Endothelial cell of umbilical vein (primary cell): ENCODE measurements at places on chromosomes 13 and 19. TPM values are rescaled to one million over a fixed set of nuclear protein-coding genes. Genes with fewer than 3 reads are reported as not detected.

DNA sequence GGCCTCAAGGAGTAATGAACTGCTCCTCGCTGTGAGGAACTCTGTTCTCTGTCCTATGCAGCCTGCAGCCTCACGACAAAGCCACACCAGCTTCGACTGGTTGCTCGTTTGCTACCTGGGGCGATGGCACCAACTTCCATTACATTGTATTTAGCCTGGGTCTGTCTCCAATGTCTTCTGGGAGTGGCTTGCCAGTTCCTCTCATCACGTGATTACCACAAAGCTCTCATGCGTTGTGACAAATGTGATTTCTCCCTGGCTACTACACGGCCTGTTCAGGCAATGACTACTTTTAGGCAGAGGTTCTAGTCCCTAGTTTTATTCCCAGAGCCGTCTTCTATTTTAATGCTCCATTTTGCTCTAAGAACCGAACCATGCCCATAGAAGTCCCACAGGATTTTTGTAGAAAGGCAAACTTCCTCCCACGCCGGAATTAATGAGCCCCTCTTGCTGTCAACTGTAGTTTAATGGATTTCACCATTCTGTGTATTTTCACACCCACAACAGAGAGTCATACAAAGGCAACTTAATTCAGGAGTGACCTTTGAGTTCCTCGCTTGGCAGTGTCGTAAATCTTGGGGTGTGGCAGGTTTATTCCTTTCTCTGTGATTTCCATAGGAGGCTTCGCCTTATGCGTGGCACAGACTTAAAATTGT is 351.9 kb downstream of the EFNB2 start:
- no peak overlapping the region for H3K27ac ChIP-seq
- H3K36me3 ChIP-seq: no peaks in the 10 kb centered on the region
- no peak for DNase-seq

DNA sequence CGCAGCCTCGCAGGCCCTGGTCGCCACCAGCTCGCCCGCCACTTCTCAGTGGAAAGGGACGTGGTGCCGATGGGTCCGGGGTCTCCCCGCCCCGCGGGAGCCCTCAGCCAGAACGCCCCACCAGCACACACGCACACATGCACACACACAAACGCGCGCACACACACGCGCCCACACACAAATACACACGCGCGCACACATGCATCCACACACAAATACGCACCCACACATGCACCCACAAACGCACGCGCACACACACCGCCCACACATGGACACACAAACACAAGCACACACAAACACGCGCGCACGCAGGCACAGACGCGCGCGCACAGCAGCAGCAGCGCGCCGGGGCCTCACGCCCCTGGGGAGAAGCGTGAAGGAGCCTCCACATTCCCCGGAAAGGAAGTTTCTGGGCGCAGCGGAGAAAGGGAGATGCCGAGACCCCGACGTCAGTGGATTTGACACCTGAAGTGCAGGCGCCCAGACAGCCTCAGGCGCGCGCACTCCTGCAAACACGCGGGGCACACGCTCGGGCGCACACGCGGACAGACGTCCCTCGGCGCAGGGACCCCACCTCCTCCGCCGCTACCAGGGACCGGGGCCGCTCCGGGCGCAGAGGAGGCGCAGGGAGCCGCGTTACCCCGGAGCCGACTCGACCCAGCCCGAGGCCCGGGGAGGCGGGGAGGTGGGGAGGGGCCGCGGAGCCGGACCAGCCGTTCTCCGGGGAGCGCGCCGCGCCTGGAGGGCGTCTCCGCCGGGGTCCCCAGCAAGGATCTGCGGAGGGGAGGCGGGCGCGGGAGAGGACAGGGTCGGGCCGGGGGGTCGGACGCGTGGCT is 622 bp downstream of the RASA3 start:
- H3K27ac ChIP-seq: peak overlapping the region; percentile 87
- peaks cover 43% of the 10 kb centered on the region for H3K4me1 ChIP-seq
- H3K27me3 ChIP-seq: no peaks in the 10 kb centered on the region
- DNase-seq: no peak
- H3K4me3 ChIP-seq: peak overlapping the region; percentile 51

DNA sequence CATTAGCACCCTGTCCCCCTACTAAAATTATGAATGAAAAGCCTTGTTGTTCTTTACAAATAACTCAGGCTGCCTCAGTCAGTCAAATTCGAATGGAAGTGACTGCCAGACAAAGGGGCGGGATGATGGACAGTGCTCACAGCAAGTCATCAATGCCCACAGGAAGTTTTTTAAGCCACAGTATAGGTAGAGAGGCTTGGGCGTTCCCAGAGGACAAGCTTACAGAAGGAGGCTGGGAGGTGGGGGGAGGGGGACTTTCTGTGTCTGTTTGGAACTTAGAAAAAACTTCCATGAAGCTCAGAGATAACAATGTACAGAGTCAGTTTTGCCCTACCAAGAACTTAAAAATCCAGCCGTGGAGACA is 18.5 kb upstream of the SPRY2 start:
- no peak overlapping the region for H3K27ac ChIP-seq
- DNase-seq: no peak
- no peak overlapping the region for H3K4me3 ChIP-seq
- H3K27me3 ChIP-seq: no peaks in the 10 kb centered on the region

GRCh38 chr19:22893855-22894270 is 61.8 kb downstream of the ZNF723 start:
- no peak for DNase-seq
- no peaks in the 10 kb centered on the region for H3K36me3 ChIP-seq
- H3K4me3 ChIP-seq: no peak overlapping the region
- no peaks in the 10 kb centered on the region for H3K27me3 ChIP-seq

- H3K36me3 ChIP-seq: no peaks in the 10 kb centered on the region
- no peak overlapping the region for H3K4me3 ChIP-seq
- DNase-seq: no peak
- H3K27ac ChIP-seq: no peak overlapping the region
These were observed 21.7 kb downstream of the SIPA1L3 start for GRCh38 chr19:37928527-37929286.

- no peak overlapping the region for H3K4me3 ChIP-seq
- H3K4me1 ChIP-seq: peaks cover 9% of the 10 kb centered on the region
- no peak overlapping the region for H3K27ac ChIP-seq
- H3K27me3 ChIP-seq: peaks cover 25% of the 10 kb centered on the region
These were observed 5.7 kb downstream of the C19orf25 start for GRCh38 chr19:1473085-1473851.

- H3K4me1 ChIP-seq: no peaks in the 10 kb centered on the region
- H3K4me3 ChIP-seq: no peak overlapping the region
- DNase-seq: no peak
These were observed 4.6 kb upstream of the MUC16 start for GRCh38 chr19:9014803-9015202.

- no peak overlapping the region for H3K4me3 ChIP-seq
- H3K4me1 ChIP-seq: no peaks in the 10 kb centered on the region
- H3K36me3 ChIP-seq: no peaks in the 10 kb centered on the region
- DNase-seq: no peak
- H3K27me3 ChIP-seq: no peaks in the 10 kb centered on the region
These were observed 37.9 kb downstream of the N4BP2L1 start for GRCh38 chr13:32390048-32390447.

DNA sequence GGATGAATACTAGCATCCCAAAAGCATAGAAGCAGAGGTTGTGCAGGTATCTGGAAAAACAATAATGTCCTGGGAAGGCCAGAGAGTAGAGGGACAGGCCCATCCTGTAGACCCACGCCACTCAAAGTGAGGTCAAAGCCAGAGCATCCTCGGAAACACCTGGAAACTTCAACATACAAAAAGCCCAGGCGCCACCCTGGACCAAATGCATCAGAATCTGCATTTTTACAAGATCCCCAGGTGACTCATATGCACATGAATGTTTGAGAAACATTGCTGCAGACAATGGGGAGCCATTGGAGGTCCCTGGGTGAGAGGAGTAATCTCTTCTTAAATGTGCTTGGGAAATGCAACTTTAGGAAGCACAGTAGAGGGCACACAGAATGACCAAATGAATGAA is 684.1 kb downstream of the DIAPH3 start:
- no peaks in the 10 kb centered on the region for H3K36me3 ChIP-seq
- H3K4me1 ChIP-seq: peaks cover 54% of the 10 kb centered on the region
- H3K27ac ChIP-seq: no peak overlapping the region
- no peaks in the 10 kb centered on the region for H3K27me3 ChIP-seq
- DNase-seq: no peak

DNA sequence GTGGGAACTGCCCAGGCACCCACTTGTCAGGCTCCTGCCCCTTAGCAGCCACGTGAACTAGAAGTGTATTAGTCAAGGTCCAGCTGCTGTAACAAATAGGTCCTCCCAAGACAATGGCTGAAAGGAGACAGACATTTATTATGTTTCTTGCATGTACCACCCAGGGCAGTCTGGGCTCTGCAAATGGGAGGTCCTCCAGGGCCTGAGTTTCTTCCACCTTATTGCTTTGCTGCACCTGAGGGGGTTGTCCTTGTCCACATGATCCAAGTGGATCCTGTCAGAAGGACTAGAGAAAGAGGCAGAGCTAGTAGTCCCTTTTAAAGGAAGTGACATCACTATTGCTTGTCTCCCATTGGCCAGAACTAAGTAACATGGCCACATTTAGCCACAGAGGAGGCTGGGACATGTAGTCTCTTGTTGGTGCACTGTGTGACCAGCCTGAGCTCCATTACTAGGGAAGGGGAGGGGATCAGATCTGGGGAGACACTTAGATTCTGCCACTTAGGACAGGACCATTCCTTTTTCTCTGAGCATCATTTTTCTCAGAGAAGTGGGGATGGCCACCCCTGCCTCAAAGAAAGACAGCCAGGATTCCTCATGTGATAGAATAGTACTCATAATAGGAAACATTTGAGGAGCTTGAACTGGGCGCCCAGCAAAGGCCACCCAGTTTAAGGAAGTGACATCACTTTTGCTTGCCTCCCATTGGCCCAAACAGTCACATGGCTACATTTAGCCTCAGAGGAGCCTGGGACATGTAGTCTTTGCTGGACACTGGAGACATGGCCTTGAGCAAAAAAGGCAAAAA is 15.1 kb downstream of the CC2D1A start:
- no peak overlapping the region for H3K27ac ChIP-seq
- H3K27me3 ChIP-seq: no peaks in the 10 kb centered on the region
- peaks cover 24% of the 10 kb centered on the region for H3K36me3 ChIP-seq

GRCh38 chr19:17790059-17790780 is 4.7 kb upstream of the B3GNT3 start:
- H3K4me1 ChIP-seq: peaks cover 3% of the 10 kb centered on the region
- no peak for DNase-seq
- H3K27ac ChIP-seq: no peak overlapping the region
- H3K27me3 ChIP-seq: peaks cover 9% of the 10 kb centered on the region
- no peaks in the 10 kb centered on the region for H3K36me3 ChIP-seq
- no peak overlapping the region for H3K4me3 ChIP-seq

GRCh38 chr19:30373593-30373992 is 1.4 kb downstream of the ZNF536 start:
- H3K27ac ChIP-seq: no peak overlapping the region
- H3K36me3 ChIP-seq: no peaks in the 10 kb centered on the region
- no peak overlapping the region for H3K4me3 ChIP-seq
- no peaks in the 10 kb centered on the region for H3K27me3 ChIP-seq
- no peak for DNase-seq

- H3K27me3 ChIP-seq: no peaks in the 10 kb centered on the region
- no peaks in the 10 kb centered on the region for H3K36me3 ChIP-seq
- H3K4me3 ChIP-seq: no peak overlapping the region
- H3K4me1 ChIP-seq: no peaks in the 10 kb centered on the region
- H3K27ac ChIP-seq: no peak overlapping the region
- peak; percentile 24 for DNase-seq
These were observed 42.6 kb downstream of the ZNF146 start for GRCh38 chr19:36257520-36257876.

DNA sequence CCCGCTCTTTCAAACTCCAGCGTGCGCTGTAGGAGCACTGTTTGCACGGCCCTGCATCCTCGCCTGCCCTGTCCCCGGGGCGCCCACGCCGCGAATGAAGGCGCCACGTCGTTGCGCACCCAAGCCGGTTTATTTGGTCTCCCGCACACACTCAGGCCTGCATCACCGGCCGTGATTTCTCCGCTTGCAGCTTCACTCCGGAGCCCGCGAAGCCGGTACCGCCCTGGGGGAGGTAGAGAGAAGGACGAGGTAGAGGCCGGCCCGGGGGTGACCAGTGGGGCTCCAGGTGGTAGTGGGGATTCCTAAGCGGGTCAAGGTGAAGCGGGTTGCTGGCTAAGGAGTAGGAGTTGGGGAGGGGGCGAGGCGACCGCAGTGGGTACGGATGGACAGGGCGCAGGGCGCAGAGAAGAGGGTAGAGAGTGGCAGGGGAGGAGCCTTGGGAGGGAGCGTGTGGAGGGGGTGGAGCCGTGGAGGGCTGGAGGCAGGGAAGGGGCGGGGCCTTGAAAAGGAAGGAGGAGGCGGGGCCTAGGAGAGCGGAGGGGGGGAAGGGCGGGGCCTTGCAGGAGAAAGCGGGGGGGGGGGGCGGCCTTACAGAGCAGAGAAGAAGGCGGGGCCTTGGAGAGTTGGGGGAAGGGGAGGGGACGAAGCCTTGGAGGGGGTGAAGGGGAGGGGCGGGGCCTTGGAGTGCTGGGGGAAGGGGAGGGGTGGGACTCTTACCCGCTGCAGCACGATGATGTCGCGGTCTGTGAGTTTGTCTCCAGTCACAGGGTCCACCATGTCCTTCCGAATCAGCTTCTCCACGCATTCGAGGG is 24.6 kb downstream of the NOSIP start:
- peaks cover 15% of the 10 kb centered on the region for H3K36me3 ChIP-seq
- H3K4me3 ChIP-seq: no peak overlapping the region
- peaks cover 22% of the 10 kb centered on the region for H3K4me1 ChIP-seq
- peak overlapping the region; percentile 89 for H3K27ac ChIP-seq
- no peaks in the 10 kb centered on the region for H3K27me3 ChIP-seq

DNA sequence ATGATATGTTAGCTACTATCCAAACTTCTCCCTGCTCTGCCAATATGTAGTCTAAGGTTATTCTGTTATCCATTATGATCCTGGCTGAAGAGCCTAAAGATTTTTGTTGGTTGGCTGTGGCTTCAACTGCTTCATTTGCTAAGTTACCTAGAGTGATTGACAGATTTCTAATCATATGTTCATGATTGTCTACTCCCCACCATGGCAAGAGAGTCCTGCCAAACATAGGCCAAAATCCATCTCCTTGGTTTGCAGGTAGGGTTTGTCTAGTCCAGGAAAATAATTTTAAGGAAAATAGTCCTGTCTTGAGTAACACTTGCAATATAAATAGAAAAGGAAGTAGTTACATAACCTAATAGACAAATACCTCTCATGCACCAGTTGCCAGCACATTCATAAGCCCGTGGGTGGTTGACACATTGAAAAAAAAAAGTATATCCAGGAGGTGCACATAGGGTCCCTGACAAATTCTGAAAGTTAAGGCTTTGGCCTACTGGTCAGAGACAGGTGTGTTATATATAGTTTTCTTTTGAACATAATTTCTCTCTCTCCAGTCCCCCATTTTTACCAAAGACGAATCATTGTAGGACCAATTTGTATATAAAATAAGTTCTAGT is 5.4 kb upstream of the CBY2 start:
- H3K4me3 ChIP-seq: no peak overlapping the region
- H3K36me3 ChIP-seq: no peaks in the 10 kb centered on the region
- no peak for DNase-seq
- no peaks in the 10 kb centered on the region for H3K4me1 ChIP-seq

Gene PGLYRP1
- not detected in 2 replicates for polyA plus RNA-seq

Gene EXOC3L2
- 1.7 and 1.8 TPM in 2 replicates for polyA plus RNA-seq

Gene MBD3L4
- polyA plus RNA-seq: not detected in 2 replicates

Gene ZNF132
- 0.54 and 0.62 TPM in 2 replicates for polyA plus RNA-seq

Gene S1PR4
- 2.5 and 2.8 TPM in 2 replicates for polyA plus RNA-seq
